ENCODE measurements at places on chromosomes 16 and 17. TPM values are rescaled to one million over a fixed set of nuclear protein-coding genes. Genes with fewer than 3 reads are reported as not detected.

- DNase-seq: no peak
These were observed 30.2 kb downstream of the POLR3E start for GRCh38 chr16:22327446-22327775.

DNA sequence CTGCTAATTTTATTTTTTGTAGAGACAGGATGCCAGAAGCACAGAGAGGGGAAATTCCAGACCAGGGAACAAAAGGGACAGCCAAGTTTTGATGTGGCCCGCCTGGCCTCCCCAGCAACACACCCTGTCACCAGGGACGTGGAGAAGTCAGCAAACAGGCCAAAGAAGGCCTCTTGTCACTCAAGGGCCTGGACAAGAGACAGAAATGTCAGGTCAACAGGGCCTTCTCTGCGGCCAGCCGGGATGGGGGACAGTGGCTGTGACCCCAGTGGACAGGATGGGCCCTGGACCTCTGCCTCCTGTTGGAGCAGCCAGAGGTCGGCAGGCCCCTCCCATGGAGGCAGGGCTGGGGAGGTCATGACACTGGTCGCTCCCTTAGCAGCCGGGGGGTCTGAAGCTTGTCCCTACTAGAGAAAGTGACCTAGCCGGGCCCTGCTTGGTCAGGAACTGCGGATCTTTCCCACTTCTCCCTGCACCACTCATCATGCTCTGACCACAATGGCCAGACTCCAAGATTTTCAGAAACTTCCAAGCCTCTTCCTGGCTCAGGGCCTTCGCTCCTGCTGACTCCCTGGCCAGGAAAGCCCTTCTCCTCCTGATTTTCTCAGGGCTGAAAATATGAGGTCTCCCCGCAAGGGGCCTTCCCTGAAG lies 9.2 kb upstream of the TVP23A start:
- DNase-seq: no peak

DNA sequence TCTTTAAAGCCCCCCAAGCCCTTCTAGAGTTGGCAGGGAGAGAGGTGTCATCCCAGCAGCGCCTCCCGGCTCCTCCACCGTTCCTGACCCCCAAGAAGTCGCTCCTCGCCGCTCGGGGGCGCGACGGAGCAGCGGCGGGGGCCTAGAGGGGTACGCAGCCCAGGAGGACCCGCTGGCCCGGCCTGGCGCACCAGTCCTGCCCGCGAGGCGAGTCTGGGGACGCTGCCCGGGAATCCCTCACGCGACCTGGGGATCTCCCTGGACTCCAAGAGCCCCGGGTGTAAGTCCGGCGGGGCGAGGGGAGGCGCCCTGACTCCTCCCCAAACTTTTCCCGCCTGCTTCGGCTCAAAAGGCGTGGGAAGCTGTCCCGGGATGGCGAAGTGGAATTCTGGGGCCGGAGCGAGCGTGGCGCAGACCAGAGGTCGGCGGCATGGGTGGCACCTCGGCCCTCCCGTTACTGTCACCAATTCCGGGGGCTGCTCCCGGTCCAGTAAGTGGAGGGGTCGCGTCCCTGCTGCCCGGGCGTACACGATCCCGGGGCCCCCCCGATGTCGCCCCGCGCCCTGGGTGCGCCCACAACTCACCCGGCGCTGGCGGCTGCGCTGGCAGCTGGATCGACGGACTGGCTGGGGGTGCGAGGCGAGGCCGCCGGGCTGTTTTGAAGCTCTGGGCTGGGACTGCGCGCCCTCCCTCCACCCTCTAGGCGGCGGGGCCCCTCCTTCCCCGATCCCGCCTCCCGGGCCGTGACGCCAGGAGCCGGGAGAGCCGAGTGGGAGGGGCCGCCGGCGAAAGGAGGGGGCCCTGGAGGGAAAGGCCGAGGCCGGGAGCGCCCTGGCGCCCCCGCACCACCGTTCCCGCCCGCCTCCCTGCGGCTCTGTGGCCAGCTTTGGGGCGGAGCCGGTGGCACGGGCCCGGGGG lies at the start of gene EMP2:
Gene EMP2 (minus strand): TSS at position 634 of the 918 bp plus-strand sequence. CDS start 32,981 bp downstream, outside the sequence.
- DNase-seq: no peak

- DNase-seq: no peak
These were observed 16.7 kb upstream of the CTCF start for GRCh38 chr16:67545665-67546024.

DNA sequence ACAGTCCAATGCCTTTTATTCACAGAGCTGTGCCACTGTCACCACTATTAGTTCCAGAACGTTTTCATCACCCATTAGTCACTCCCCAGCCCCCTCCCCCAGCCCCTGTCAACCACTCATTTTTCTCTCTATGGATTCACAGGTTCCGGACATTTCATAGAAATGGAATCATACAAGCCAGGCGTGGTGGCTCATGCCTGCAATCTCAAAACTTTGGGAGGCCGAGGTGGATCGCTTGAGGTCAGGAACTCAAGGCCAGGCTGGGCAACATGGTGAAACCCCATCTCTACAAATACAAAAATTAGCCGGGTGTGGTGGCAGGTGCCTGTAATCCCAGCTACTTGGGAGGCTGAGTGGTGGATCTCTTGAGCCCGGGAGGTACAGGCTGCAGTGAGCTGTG lies 759 bp upstream of the PAM16 start:
- no peak for DNase-seq

DNA sequence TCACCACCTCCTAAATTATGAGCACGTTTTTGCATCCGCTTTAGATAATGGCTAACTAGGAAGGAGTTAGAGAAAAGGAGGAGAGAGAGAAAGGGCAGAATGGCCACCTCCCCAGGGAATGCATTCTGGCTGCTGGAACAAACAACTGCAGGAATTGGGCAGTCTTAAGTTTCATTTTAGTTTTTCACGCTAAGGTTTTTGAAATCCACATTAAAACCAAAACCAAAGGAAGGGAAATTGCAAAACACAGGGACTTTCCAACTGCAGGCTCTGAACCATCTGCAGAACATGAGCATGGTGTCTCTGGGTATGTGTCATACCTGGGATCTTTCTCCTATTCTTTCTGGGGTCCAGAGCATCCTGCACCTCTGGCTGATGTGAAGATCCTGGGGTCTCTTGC lies 12.1 kb upstream of the CCL8 start:
- no peak for DNase-seq

- no peak for DNase-seq
These were observed 110.4 kb downstream of the MSI2 start for GRCh38 chr17:57366558-57367351.

DNA sequence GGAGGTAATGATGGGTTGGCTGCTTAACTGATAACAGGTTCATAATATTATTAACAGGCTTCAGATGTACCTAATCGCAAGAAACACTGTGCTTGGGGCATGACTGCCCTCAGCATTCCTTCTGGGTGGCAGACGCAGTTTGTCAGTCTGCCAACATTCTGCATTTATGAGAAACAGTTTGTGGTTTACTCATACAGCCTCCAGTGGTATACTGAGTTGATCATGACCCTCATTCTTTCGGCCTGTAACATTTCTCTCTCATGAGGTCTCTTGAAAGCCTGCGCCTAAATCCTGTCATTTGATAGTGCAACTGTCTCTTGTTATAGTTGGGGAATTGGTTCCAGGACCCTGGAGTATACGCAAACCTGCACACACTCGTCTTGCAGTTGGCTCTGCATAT lies 4.9 kb upstream of the RUSF1 start:
- no peak for DNase-seq

- no peak for DNase-seq
These were observed 751 bp upstream of the DOC2B start for GRCh38 chr17:182050-182751.

- no peak for DNase-seq
These were observed 21.0 kb upstream of the EVPL start for GRCh38 chr17:76048025-76048605.

DNA sequence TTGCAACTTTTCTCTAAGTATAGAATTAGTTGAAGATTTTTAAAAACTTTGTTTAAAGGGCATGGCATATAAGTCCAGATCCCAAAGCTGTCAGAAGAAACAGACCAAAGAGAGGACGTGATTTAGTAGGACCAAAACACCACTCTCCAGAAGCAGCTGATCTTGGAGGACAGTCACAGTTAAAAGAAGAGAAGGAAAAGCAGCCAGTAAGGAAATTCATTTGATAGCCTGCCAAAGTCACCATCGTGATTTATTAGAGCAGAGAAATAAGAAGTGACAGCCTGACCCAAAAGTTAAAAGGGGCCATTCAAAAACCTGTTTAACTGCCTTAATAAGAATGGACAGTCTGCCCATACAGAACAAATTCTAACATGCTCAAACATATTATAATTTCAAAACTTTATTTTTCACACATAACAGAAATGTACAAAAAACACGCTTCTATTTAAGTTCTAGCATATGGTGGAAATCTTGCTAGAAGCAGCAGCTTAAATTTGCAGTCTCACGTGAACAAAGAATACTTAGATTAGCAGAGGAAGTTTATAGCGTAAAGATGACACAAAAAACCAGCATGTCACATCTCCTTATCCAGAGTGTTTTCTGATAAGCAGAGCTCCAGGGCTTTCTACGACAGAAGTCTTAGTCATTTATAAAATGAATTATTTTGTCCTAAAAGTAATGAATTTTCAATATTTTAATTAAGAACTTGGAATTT lies 37.2 kb downstream of the TXNDC11 start:
- peak; percentile 0 for DNase-seq

DNA sequence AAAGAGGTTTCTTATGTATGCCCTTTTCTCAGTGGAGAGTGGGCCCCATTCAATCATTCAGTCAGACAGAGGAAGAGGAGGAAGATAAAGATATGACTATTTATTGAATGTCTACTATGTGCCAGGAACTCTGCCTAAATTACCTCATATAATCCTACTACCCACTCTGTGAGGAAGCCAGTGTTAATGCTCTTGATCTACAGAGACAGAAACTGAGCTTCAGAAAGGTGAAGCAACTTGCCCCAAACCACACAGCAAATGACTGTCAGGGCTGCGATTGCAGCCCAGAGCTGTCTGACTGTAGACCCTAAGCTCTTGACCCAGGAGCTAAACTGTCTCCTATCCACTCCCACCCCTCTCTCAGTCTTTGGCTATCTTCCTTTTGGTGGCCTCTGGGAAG lies 8.4 kb downstream of the SRCIN1 start:
- no peak for DNase-seq

The TBC1D3H gene
- total RNA-seq: not detected

The TLCD3B gene
- 1.6 TPM for total RNA-seq

The SLC12A3 gene
- total RNA-seq: not detected

The CUEDC1 gene
- total RNA-seq: not detected
